ENCODE measurements at places on chromosomes 2 and 18. TPM values are rescaled to one million over a fixed set of nuclear protein-coding genes. Genes with fewer than 3 reads are reported as not detected.

WBP1 gene
- 35.9 TPM for total RNA-seq

CD8A gene
- 3.0 TPM for total RNA-seq

DCC gene
- not detected for total RNA-seq

FNDC4 gene
- 0.22 TPM for total RNA-seq

IL37 gene
- not detected for total RNA-seq

NFU1 gene
- 37.8 TPM for total RNA-seq

ALPG gene
- total RNA-seq: not detected

EFR3B gene
- 1.5 TPM for total RNA-seq

MEP1B gene
- total RNA-seq: not detected

FAM124B gene
- 0.40 TPM for total RNA-seq

QPCT gene
- total RNA-seq: 0.43 TPM

FBXO41 gene
- 15.2 TPM for total RNA-seq

SH3RF3 gene
- 0.33 TPM for total RNA-seq

NYAP2 gene
- not detected for total RNA-seq

SKOR2 gene
- total RNA-seq: not detected

DIS3L2 gene
- 20.5 TPM for total RNA-seq

TMEM163 gene
- 0.12 TPM for total RNA-seq

POTEE gene
- total RNA-seq: 0.57 TPM

EFHD1 gene
- 0.61 TPM for total RNA-seq

SLC23A3 gene
- total RNA-seq: 1.1 TPM

MAIP1 gene
- total RNA-seq: 29.3 TPM

LYPD6B gene
- not detected for total RNA-seq

ARHGEF33 gene
- total RNA-seq: 0.34 TPM

ITGB1BP1 gene
- 142 TPM for total RNA-seq
